Kidney tubule cell (primary cell): ENCODE measurements at places on chromosomes 7 and 10.

GRCh38 chr7:128353189-128353588, 8.3 kb downstream of the PRRT4 start:
- no peak for DNase-seq

- DNase-seq: peak; percentile 95
Observed at GRCh38 chr10:3525832-3526449, 259.1 kb downstream of the KLF6 start.

DNA sequence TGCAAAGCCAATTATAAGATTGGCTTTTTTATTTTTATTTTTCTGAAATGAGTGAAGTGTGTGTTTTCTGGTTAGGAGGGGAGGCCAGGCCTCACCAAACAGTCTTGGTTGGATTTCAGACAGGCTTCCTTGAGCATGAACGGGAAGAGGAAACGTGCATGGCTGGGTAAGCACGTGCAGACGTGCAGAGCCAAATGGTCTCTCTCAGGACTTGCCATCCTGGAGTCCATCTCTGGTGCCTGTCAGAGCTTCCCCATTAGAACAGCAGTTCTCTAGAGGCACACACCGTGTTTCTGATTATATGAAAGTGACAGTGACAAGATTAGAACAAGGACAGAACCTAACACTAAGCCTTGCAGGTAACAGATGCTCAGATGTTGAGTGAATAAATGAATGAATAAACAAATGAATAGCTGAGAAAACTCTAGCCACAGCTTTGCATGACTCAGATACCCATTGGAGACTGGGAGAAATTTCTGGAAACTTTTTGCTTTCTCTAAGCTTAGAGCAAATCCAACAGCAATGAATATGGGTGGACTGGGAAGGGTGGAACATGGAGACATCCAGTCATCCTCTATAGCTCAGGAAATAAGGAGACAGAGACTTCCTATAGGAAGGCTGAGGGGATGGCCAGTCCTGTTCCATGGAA, 11.8 kb upstream of the CALD1 start:
- no peak for DNase-seq

DNA sequence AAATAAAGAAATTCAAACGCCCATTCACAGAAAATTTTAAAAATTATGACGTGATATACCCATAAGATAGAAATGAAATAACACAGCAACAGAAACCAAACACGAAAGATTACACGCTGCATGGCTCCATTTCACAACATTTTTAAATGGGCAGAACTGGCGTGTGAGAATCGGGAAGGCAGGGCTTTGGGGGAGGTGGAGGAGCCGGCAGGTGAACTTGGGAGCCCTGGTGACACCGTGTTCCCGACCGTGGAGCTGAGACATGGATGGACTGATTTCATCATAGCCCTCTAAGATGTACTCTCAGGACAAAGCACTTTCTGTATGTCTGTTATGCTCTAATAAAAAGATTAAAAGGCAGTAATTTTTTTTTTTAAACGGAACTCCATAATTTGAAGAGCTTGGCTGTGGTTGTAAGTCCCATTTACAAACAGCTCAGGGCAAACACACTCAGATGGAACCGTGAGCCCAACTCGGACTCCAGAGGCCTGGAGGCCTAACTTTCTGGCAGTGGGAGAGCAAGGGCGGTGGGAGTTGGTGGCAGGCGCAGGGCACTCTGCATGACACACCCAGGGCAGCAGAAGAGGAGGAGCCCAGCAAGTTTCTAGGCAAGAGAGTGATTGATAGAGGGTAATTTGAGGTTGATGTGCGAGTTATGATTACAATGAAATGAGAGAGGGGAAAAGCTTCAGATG, 203.4 kb downstream of the MAD1L1 start:
- no peak for DNase-seq

DNA sequence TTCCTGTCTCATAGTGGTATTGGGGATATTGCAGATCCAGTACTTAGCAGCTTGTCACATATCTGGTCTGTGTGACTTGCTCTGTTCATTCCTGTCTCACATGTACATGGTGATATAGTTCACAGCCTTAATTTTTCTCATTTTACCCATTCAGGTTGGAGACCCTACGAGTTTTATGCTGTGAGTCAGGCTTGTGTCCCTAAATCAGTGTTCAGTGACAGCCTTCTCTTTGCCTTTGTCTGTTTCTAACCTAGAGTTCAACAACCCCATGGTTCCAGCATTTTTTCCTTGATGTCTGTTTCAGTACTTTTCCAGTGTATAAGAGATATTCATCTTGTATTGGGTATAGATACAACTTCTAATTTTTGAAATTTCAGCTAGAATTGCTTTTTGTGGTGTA, 1016.2 kb downstream of the LRMDA start:
- DNase-seq: no peak

GRCh38 chr10:119700321-119700954, 25.4 kb upstream of the INPP5F start:
- DNase-seq: no peak

DNA sequence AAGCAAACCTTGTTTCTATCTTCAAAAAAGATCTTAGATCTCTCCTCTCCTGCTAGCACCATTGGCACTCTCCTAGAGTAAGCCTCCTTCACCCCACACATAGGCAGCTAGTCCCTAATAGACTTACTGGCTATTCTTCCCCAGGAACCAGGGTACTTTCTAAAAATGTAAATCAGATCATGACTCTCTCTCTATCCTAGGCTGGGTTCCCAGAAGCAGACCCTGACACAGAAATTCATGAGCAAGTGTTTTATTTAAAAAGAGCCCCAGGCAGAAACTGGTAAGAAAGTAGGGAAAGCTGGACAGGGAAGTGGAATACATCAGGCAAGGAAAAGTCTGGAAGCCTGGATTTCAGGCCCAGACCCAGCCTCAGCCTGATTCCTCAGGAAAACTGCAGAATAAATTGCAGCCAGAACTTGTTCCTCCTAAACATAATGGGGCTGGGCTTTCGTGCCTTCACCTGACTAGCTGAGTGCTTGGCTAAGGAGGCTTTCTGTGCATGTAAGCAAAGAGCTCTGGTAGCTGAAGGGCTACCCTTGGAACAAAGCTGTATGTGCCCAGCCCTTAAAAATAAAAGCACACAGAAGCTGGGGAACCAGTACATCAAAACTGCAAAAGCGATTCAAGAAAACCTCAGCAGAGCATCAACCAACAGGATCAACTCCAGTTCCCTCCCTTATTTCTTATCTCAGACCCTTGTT, 18.8 kb upstream of the SORBS1 start:
- no peak for DNase-seq

- DNase-seq: peak; percentile 74
Observed at GRCh38 chr7:50564640-50565558, at the start of gene DDC. DDC (minus strand) TSS chr7:50565405; CDS start chr7:50544085, 21,320 bp downstream.

DNA sequence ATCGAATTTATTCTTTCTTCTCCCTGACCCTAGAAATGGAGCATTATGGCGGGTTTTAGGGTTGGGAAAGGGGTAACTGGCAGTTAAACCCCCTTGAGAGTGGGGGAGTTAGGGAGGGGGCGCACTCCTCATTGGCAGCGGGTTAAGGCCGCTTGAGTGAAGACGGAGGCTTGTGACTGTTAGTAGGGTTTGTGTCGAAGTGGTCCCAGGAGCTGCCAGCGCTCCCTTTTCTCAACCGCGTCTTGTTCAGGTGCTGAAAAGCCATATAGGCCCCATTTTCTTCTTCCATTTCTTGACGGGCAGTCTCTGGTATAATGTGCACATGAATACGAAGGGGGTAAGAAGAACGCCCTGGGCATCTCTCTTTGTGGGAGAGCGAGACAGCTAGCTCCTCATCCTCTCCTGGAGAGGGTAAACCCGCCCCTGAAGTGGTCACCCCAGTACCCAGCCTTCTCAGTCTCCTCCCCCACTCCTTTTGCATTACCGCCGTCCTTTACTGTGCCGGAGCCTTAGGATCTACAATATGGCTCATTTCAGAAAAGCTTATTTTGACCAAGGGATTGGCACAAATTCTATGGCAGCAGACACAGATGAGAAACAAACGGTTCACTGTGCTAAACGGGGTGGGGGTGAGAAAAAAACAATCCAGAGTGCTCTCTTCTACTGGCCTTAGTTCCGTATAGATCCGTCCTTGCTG, 836 bp downstream of the KMT2E start:
- DNase-seq: peak; percentile 57

- DNase-seq: no peak
Observed at GRCh38 chr7:46979439-46979838, 602.5 kb downstream of the TNS3 start.

GRCh38 chr7:48971173-48971572, 46.8 kb downstream of the CDC14C start:
- DNase-seq: no peak

GRCh38 chr7:64893401-64893800, 9.7 kb upstream of the ZNF273 start:
- DNase-seq: no peak

GRCh38 chr7:26469188-26469587, 177.5 kb downstream of the SNX10 start:
- DNase-seq: no peak

- no peak for DNase-seq
Observed at GRCh38 chr10:15223174-15223573, 54.7 kb upstream of the NMT2 start.

GRCh38 chr10:26738301-26738911, 40.9 kb downstream of the PDSS1 start:
- peak; percentile 66 for DNase-seq

DNA sequence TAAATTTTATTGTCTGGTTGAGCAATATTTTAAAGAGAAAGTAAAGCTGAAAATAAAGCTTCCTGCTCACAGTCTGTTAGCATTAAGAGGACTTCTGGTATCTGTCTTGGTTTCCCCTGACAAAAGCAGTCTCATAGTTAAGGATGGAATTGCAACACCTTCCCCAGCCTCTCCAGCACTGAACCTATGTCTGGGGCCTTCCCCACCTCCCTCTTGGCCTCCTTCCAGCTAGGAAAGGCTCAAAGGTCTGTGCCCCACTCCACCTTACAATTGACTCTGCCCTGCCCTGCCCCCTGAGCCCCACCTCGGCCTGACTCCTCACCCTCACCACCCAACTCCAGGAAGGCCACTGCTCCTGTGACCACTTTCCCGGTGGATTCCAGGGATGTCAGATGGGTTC, 33.2 kb downstream of the COL17A1 start:
- DNase-seq: peak; percentile 19

DNA sequence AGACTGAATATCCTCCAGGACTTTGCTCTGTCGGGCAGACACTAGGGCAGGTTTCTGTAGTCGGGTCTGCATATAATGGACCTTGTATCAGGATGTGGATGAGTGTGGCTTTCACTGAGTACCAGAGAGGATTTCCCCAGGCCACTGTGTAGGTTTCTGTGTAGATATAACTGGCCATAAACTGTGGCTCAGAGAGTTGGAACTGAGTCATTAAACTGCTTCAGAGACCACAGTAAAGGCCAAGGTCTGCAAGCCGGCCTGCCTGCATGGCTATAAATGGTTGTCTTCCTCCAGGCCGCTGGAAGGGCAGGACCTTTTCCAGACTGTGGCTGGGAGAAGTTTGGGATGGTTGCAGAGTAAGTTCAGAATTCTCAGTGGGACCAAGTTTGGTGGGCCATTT, 16.9 kb downstream of the ZNF92 start:
- no peak for DNase-seq

- no peak for DNase-seq
Observed at GRCh38 chr7:148553979-148554378, 36.6 kb upstream of the C7orf33 start.

GRCh38 chr7:173209-173918, 19.0 kb upstream of the FAM20C start:
- no peak for DNase-seq

DNA sequence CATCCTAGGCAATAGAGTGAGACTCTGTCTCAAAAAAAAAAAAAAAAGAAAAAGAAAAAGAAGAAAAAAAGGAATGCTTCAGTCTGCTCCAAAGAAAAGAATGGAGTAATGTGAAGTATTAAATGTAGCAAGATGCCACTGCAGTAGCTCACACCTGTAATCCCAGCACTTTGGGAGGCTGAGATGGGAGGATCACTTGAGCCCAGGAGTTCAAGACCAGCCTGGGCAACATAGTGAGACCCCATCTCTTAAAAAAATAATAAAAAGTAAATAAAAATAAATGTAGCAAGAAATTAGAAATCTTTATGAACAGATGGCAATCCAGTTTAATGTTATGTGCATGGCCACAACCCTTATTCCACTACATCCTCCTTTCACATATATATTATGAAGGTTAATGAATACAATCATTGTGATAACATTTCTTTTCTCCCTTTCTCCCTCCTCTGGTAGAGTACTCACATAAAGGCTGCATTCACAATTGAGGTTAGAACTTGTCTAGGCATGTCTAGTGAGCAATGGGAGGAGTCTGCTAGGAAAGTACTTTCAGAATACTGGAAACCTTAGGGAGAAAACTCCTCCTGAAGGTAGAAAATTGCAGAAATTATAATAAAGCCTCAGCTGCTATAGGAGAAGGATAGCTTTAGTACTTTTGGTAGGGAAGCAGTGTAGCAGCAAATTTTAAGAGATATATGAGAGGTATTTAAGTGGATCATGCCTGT, 20.4 kb downstream of the KLLN start:
- DNase-seq: peak; percentile 75

GRCh38 chr10:71390921-71391690, 5.6 kb upstream of the CDH23 start:
- DNase-seq: no peak

DNA sequence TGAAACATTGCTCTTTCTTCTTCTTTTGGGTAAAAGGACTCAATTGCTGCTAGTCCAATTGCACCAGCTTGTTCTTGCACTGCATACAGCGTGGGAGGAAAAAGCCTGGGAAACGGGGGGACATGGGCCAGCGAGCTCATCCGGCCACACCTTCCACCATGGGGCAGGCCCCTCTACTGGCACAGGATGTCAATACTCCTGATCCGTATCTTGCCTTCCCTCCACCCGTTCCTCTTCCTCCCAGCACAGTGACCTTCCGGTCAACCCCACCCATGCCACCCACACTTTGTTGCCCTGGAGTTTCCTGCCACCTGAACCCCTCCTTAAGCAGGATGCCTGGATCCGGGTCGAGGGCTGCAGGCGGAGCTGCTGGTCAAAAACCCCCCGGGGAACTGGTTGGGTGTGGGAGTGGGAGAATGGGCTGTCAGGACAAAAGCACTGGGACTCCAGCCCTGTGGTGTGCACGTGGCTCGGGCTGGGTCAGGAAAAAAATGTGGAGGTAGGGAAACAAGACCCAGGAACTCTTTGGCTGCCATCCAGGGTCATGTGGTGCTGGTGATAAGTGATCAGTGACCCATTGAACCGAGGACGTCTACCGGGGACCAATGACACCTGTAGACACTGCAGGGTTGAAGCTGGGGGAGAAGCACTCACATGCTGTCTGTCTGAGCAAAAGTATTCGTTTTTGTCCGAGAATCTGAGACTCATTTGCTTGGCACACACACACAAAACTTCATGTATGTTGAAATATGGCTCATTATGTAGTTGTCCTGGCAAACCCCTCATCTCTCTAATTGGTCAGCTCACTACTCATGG, 8.1 kb downstream of the IL2RA start:
- DNase-seq: peak; percentile 43
